ENCODE measurements at places on chromosomes 7 and 10.

GRCh38 chr7:4730276-4730675, 45.1 kb upstream of the AP5Z1 start:
- no peak overlapping the region for H3K27ac ChIP-seq
- H3K36me3 ChIP-seq, result peaks cover 18% of the 10 kb centered on the region
- DNase-seq, result no peak
- H3K4me3 ChIP-seq, result no peak overlapping the region

DNA sequence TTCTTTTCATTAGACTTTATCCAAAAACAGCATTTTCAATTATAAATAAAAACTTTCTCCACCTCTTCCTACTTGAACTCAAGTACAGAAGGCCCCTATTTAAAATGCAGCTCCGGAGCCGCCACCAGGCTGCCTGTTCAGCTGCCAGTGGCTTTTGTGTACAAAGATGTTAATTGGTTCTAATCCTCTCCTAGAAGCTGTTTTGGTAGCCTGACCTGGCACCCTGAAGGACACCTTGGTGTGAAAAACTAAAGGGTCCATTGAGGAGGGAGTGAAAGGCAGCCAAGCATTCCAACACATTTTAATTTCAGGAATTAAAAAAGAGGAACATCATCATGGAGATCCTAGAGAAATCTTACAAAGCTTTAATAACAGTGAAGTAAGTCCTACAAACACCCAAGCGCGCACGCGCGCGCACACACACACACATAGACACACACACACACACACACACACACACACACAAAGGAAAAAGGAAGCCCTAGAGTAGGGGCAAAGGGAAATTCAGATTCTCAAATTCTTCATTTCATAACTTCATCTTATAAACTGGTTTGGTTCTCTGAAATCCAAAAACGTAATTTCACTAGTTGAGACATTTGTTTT, 41.4 kb downstream of the VAX1 start:
- no peaks in the 10 kb centered on the region for H3K36me3 ChIP-seq
- DNase-seq, result no peak
- no peaks in the 10 kb centered on the region for H3K4me1 ChIP-seq
- H3K27me3 ChIP-seq, result no peaks in the 10 kb centered on the region

DNA sequence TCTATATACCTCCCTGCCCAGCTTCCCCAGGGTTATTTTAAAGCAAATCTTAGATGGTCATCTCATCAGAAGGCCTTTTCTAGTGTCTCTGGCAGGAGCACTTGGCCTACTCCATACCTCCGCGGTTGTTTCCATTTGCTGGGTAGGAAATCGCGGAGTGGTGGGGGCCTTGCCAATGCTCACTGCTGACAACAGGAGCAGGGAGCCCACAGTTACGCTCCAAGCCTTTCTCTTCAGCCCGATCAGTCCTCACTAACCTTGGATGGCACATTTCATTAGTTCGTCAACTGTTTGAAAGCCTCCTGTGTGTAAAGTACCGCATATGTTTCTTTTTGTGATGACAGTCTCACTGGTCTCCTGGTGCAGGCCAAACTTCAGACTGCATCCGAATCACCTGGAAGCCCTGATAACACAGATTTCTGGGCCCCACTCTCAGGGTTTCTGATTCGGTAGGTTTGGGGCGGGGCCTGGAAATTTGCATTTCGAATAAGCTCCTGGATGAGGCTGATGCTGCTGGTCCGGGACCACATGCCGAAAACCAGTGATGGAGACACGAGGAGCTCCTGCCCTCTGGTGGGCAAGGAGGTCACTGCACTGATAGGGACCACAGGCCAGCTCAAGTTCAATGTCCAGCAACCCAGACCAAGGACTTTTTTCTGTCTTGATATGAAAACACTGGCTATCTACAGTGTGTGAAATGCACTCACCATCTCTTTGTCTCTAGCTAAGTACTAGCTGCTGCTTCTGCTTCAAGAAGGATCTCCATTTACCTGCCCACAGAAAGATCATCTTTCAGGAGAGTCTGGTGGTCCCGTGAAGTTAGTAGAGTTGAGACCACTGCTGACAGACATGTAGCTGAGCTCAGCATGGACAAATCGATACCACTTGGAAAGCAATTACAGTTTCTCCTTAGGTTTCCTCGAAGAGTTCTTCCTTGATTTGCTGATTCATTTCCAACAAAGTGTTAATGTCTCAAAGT, 14.0 kb downstream of the LRGUK start:
- H3K36me3 ChIP-seq, result no peaks in the 10 kb centered on the region
- no peaks in the 10 kb centered on the region for H3K4me1 ChIP-seq
- no peak overlapping the region for H3K27ac ChIP-seq

- peaks cover 55% of the 10 kb centered on the region for H3K36me3 ChIP-seq
- no peak overlapping the region for H3K27ac ChIP-seq
- no peak for DNase-seq
- H3K27me3 ChIP-seq, result no peaks in the 10 kb centered on the region
These were observed 29.3 kb upstream of the SH3PXD2A start for GRCh38 chr10:103884681-103885139.

DNA sequence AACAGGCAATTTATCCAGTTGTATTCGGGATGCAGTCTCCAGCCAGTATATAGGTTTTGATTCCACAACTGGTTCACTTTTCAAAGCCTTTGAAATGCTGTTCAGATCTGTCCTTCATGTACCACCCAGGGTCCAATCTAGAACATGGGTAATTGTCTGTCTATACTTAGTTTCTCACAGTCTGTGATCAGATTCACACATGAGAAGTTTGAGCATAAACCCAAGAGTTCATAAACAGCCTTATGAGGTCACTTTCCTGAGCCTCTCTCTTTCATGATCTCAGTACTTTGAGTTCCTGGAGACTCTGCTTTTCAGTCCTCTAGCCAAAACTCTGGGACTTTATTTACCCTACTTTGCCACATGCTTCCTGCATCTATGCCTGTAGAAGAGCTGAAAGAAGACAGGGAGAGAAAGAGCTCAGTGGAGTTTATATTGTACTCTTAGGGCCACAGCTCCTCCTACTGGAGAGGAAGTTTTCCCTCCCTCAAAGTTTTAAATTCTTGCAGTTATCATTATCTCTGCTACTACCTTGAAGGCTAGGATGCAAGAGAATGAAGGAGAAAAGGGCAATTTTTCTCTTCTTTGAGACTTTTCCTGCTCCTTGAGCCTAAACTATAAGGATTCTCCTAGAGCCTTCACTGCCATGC, 172.0 kb downstream of the ZEB1 start:
- H3K4me3 ChIP-seq, result no peak overlapping the region
- peaks cover 13% of the 10 kb centered on the region for H3K4me1 ChIP-seq
- H3K27ac ChIP-seq, result no peak overlapping the region
- DNase-seq, result no peak
- H3K27me3 ChIP-seq, result no peaks in the 10 kb centered on the region
- H3K36me3 ChIP-seq, result peaks cover 19% of the 10 kb centered on the region

DNA sequence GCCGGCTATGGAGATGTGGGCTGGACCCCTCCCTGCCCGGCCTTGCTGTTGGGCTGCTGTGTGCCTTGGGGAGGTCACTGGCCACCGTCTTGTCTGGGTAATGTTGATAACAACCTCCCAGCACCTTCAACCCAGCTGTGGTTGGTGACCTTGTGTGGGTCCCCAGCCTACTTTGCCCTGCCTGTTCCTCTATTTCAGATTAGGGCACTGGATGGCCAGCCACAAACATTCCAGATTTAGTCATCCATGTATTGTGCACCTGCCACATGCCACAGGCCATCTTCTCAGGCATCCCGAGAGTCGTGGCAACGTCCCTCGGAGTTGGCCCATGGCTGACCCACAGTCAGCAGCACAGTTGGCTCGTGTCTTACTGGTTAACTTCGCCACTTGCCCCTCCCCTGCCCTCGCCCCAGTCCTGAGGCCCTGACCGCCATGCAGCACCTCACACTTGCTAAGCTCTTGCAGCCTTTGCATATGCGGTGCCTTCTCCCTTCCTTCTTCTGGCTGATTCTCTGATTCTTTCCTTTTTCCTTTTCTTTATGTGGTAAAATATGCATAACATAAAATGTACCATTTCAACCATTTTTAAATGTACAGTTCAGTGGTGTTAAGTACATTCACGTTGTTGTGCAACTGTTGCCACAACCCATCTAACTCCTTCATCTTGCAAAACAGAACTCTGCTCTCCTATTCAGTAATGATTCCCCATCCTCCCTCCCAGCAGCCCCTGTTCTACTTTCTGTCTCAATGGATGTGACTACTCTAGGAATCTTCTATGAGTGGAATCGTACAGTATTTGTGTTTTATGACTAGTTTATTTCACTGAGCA, 60.6 kb downstream of the PRF1 start:
- DNase-seq, result no peak
- H3K4me1 ChIP-seq, result no peaks in the 10 kb centered on the region
- H3K27me3 ChIP-seq, result peaks cover 2% of the 10 kb centered on the region
- no peak overlapping the region for H3K4me3 ChIP-seq

DNA sequence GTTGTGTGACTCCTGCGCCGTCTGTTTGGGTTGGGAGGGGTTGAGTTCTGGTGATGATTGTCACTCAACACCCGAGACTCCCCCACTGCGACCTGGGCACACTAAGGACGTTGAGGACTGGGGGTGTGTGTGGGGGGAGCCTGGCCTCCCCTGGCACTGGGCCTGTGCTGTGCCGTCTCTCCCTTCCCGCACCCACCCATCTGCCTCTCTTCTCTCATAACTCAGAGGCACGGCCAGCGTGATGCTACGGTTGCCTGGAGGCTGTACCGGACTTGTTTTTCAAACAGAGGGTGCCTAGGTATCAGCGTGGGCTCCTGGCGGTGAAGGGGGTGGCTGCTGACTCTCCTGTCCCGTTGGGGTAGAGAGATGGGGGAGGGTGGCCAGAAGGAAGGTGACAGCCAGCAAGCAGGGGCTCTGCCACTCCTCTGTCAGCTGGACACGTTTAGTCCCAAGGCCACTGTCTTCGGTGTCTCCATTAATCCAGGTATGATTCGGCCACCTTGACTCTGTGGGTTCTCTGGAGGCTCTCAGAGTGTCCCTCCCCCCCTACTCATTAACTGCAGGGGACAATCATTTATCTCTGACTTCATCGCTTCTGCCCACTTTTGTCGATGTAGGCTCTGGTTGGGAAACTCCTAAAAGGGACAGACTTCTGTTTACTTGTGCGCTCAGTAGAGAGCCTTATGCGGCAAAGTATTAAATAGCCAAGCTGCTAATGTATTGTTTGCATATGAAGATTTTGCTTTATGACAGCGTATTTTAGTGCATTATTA, 56.5 kb upstream of the PFKFB3 start:
- no peaks in the 10 kb centered on the region for H3K27me3 ChIP-seq
- DNase-seq, result no peak
- H3K4me3 ChIP-seq, result peak overlapping the region; percentile 79

- no peak overlapping the region for H3K27ac ChIP-seq
- no peak overlapping the region for H3K4me3 ChIP-seq
- no peaks in the 10 kb centered on the region for H3K27me3 ChIP-seq
- no peaks in the 10 kb centered on the region for H3K36me3 ChIP-seq
These were observed 159.1 kb downstream of the CREB5 start for GRCh38 chr7:28571405-28571804.

- no peaks in the 10 kb centered on the region for H3K27me3 ChIP-seq
- no peak overlapping the region for H3K27ac ChIP-seq
- no peak for DNase-seq
- no peaks in the 10 kb centered on the region for H3K4me1 ChIP-seq
- no peaks in the 10 kb centered on the region for H3K36me3 ChIP-seq
These were observed 16.3 kb downstream of the LIPA start for GRCh38 chr10:89235073-89235798.

DNA sequence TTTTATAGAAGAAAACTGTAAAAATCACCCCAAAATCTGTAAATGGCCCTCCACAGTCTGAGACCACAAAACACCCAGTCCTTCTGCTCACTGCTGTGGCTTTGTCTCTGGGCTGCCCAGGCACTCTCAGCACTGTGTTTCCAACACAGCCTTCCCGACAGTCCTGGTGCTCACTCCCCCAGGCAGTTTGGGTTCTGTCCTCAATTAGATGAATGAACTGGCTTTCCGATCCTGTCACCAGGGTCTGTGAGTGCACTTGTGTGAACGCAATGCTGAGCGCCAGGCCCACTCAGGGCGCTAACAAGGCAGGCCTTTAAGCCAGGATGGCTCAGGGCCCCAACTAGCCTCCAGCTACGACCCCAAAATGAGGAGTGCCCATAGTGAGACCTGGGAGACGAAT, 3.3 kb downstream of the MAD1L1 start:
- H3K4me1 ChIP-seq, result peaks cover 15% of the 10 kb centered on the region
- H3K27me3 ChIP-seq, result no peaks in the 10 kb centered on the region
- H3K4me3 ChIP-seq, result peak overlapping the region; percentile 36
- H3K36me3 ChIP-seq, result peaks cover 20% of the 10 kb centered on the region
- no peak overlapping the region for H3K27ac ChIP-seq
- no peak for DNase-seq

GRCh38 chr7:87058744-87059524, 520 bp downstream of the ELAPOR2 start:
- peaks cover 23% of the 10 kb centered on the region for H3K27me3 ChIP-seq
- H3K36me3 ChIP-seq, result no peaks in the 10 kb centered on the region
- no peak for DNase-seq
- peak overlapping the region; percentile 74 for H3K4me3 ChIP-seq
- no peak overlapping the region for H3K27ac ChIP-seq

DNA sequence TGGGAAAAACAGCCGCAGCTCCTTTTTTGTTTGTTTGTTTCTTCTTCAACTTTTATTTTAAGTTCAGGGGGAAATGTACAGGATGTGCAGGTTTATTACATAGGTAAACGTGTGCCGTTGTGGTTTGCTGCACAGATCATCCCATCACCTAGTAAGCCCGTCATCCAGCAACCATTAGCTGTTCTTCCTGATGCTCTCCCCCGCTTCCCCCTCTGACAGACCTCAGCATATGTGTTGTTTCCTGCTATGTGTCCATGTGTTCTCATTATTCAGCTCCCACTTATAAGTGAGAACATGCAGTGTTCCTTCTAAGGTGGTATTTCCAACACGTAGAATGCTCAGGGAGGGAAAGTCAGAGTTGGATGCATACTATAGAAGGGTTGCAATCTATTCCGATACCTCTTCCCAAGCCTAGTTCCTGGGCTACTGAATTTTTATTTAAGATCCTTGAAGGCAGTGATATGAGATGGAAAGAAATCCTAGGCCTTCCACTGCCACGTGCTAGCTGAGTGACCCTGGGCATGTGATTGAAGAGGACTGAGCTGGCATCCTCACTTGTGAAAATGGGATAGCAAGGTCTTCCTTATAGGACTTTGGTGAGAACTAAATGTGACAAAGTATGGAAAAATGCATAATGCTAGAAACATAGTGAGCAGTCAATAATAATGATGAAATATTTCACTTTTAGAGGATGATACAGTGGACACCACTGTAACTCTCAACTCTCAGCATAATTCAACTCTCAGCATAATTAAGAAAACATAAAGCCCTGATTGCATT, 278.5 kb downstream of the REEP3 start:
- DNase-seq, result no peak
- H3K27ac ChIP-seq, result no peak overlapping the region

DNA sequence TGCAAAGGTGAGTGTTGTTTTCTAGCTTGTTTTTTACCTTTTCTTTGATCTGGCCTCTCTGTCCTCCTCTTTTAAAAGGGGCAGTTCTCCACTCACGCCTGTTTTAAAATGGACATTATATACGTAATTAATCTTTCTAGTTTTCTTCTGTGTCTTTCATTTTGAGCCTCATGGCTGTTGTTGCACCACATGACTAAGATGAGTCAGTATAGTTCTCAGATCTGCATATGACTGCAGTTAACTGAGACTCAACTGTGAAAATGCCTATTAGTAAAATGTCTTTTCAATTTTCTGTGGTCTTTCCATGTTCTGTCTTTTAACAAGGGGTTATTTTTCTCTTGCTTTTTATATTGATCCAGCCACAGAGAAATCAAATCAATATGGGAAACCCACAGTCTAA, 296.1 kb downstream of the CDK14 start:
- DNase-seq, result no peak
- no peaks in the 10 kb centered on the region for H3K4me1 ChIP-seq
- no peaks in the 10 kb centered on the region for H3K36me3 ChIP-seq
- H3K4me3 ChIP-seq, result no peak overlapping the region

- peak; percentile 63 for DNase-seq
- H3K4me3 ChIP-seq, result peak overlapping the region; percentile 99
- peak overlapping the region; percentile 97 for H3K27ac ChIP-seq
- H3K36me3 ChIP-seq, result peaks cover 37% of the 10 kb centered on the region
- H3K4me1 ChIP-seq, result peaks cover 33% of the 10 kb centered on the region
These were observed 944 bp downstream of the RHBDD2 start for GRCh38 chr7:75879771-75880184.

Data from T-helper 2 cell treated with Interferon-gamma antibody and Interleukin-4, amounts not matched to agents 5 μg/mL and 100 μg/mL, for 36 hours (primary cell).